Naive B cell (primary cell): ENCODE measurements at places on chromosomes 1 and 21.
A peak's percentile ranks its signal among the peaks of the same experiment; 100 is the strongest.

- peak; percentile 64 for DNase-seq
These were observed 498.1 kb downstream of the LMO4 start for GRCh38 chr1:87826681-87827251.

- DNase-seq = no peak
These were observed 91.7 kb downstream of the COL24A1 start for GRCh38 chr1:86064899-86065298.

- DNase-seq = no peak
These were observed 555 bp upstream of the RSPO1 start for GRCh38 chr1:37634992-37635902.

DNA sequence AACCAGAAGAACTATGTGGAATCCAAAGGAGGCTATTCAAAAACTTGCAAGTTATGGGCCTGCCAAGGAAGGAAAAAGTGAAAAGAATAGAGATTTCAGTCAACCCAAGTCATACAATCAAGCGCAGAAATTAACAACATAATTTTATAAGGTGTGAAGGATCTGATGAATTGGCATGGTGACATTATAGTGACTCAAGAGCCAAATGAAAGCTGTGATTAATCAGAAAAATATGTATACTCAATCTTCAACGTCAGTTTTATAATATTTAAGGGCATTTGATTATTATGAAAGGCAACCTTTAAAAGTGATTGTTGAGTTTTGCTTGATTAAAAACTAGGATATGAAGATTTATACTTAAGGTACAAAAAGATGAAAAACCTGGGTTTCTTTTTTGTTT lies 37.8 kb upstream of the THEM4 start:
- DNase-seq = no peak

GRCh38 chr1:52662645-52663313 lies 29.8 kb downstream of the SHISAL2A start:
- DNase-seq = no peak

DNA sequence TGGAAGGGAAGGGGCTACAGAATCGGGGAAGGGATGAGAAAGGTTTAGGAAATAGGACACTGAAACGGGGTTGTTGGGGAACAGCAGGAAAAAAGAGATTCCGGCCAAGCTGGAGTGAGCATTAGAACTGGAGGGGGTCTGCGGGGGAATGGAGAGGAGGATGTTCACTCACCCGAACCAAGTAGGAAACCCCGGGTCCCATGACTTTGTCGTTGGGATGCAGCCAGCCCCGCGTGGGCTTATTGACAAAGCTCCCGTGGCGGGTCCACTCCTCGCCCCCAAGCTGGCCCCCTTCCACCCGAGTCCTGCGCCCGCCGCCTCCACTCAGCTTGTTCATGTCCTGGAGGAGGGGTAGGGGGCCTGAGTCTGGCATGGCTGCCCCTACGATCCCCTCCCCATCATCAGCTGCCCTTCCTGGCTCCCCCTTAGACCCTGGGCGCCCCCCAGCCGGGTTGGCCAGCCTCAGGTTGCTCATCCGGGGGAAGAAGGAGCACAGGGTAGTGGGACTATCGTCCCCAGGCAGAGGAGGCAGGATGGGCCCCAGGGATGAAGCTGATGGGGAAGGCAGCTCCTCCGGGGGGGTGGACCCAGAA lies 591 bp downstream of the SHC1 start:
- DNase-seq = no peak

DNA sequence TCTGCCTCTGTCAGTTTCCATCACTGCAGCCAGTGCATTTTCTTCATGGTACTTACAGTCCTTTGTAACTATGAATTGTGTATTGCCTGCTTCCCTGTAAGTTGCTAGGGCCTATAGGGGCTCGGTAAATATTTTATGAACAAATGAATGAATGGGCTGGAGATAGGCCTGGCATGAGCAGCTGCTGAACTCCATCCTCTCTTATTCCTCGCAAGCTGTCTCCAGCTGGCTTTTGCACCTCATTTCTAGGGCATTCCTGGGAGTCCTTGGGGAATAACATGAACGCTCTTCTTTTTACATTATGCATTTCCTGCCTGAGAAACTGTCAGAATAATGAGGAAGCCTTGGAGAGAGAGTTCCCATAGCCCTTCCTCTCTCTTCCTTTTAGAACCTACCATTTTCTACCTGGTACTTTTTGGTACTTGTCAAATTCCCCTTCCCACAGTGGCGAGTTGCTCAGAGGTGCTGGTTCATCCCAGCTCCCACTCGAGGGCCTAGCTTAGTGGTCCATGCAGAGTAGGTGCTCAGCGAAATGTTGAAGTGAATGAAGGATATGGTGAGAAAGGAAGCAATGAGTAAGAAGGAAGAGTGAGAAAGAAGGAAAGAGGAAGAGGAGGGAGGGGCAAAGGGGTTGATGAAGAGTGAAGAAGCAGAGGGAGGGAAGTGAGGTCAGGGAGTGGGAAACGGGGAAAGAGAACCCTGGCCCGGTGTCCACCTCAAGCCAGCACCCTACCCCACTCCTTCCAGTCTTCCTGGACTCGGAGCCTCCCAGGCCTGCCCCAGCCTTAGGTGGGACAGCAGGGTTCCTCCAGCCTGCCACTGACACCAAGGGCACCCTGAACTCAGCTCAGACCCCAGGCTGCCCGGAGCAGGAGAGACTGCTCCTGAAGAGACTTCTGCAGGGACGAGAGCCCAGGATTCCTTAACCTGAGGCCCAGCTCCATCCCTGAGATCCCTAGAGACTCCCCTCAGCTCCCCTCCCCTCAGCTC lies 29.6 kb downstream of the KCNC4 start:
- DNase-seq = no peak

GRCh38 chr1:22117851-22118250 lies 25.0 kb downstream of the WNT4 start:
- DNase-seq = no peak

GRCh38 chr1:67228791-67229190 lies 62.5 kb downstream of the IL23R start:
- no peak for DNase-seq

GRCh38 chr1:37730376-37730775 lies 34.5 kb downstream of the EPHA10 start:
- DNase-seq = no peak

GRCh38 chr1:35888255-35888654 lies 5.2 kb downstream of the AGO1 start:
- no peak for DNase-seq

DNA sequence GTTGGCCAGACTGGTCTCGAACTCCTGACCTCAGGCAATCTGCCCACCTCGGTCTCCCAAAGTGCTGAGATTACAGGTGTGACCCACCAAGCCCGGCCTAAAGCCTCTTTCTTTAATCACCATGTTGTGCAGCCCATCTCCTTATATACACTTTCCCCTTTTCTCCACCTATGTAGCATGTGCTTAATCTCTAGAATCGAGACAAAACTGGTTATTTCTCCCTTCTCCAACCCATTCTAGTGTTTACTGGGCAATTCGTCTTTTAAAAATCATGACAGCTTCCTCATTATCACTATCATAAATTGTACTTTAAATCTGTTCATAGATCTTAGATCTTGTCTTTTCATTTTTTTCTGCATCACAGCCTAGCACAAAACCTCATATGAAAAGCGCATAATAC lies 285.7 kb downstream of the PDE4B start:
- no peak for DNase-seq

DNA sequence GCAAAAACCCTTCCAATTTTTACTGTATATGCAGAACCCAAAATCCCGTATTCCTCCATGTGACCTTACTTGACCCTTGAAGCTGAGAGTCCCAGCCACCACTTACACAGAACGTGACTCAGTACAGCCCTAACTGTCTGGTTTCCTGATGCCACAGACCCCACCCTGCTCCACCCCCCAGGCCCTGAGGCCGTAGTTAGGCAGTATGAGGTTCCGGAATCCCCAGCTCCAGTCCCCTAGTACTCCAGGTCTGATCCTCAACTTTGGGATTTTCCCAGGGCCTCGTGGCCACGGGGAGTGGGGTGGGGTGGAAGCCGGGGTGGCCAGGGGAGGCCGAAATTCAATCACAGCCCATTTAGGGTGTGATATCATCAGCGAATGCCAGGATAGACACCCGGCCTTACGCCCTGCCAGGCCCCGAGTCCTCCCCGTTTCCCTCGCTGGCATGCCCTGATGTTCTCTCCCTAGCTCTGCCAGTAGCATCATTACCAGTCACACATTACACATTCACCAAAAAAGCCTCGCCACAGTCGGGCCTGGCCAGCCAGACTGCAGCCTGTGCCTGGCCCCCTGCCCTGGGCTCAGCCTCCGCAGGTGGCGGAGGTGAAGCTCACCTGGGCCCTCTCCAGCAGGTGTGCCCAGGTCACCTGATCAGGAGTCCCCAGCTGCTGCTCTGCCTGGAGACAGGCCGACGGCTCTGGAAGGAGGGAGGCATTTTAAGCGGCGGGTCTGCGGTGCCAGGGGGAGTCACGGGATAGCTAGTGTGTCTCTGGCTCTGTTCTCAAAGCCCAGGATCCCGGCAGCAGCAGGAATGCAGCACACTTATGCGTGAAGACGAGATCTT lies 70.8 kb downstream of the SCCPDH start:
- DNase-seq = no peak

DNA sequence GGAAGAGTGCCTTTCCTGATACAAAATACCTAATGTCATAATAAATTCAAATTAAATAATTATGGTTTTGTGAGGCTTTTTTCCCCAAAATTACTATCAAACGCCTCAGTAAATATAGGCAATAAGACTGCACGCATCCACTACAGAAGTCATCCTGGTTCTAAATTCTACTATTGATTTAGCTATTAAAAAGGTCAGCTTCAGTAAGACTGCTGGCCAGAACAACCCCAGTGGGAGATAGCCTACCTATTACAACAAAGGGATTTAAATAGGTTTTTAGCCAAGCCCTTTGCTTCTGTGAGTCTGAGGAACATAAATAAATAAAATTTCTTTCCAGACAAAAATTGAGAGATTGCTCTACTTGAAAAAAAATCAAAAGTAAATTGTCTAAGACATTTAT lies 132.1 kb downstream of the PLPPR4 start:
- DNase-seq = no peak

GRCh38 chr1:150872572-150872971 lies 3.8 kb downstream of the ARNT start:
- no peak for DNase-seq

- peak; percentile 46 for DNase-seq
These were observed 810 bp downstream of the SLC19A1 start for GRCh38 chr21:45541221-45542039.

DNA sequence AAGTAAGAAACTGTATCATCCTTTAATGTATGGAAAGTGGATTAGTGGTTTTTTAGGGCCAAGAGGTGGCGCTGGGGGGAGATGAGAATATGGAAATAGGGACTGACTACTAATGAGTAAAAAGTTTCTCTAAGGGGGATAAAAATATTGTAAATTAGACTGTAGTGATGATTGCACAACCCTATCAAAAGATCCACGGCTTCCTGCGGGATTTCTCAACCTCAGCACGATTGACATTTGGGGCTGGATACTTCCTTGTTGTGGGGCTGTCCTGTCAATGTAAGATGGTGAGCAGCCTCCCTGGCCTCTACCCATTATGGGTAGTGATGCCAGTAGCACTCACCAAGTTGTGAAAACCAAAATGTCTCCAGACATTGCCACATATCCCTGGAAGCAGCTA lies 36.0 kb upstream of the PRDM2 start:
- DNase-seq = no peak

DNA sequence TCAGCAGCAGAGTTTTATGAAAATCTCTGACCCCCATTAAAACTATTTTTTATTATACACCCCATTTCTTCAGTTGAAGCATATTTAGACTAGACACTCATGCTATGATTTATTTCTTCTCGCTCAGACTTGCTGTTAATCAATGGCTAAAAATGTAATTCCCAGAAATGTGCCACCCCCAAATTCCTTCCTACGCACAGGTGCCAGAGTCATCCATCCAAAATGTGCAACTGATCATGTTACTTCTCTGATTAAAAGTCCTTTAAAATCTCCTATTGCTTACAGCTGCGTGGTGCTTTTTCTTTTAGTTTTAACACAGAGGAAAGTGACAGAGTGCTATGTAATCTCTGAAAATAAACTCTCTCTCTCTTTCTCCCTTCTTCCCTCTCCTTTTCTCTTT lies 954.4 kb downstream of the NCAM2 start:
- DNase-seq = no peak

- DNase-seq = no peak
These were observed 123.9 kb upstream of the PPP2R5A start for GRCh38 chr1:212161231-212161781.

DNA sequence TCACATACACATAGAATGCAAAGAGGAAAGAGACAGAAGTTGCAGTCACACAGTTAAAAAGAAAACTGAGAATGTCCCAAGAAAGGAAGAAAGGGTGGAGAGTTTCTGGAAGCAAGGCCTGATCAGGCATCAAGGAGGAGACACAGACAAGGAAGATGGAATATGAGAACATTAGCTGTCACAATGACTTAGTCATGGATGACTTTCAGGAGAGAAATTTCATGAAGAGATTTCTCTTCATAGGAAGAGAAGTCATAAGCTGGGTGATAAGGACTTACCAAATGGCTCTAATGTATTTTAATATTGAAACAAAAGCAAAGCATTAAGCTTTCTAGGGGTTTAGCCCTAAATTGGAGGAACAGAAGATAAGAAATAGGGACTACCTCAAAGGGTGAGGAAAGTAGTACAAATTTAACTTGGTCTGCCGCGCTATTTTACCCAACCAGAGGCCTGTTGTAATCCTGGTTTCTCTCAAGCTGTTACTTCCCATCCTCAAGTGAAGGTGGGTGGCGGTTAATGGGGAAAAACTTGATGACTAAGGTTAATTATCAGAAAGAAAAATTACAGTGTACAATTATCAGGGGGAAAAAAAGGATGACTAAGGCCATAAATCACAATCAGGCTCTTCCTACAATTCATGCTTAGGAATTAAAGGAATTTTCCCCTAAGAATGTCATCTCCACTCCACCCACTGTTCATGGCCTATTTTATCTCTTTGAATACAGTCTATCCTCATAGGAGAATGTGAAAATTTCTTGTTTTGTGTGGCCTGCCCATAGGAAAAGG lies 93.9 kb upstream of the ADGRL2 start:
- no peak for DNase-seq

GRCh38 chr1:9836632-9836960 lies 12.8 kb upstream of the CLSTN1 start:
- no peak for DNase-seq

GRCh38 chr1:21192284-21192683 lies 15.6 kb upstream of the EIF4G3 start:
- no peak for DNase-seq

GRCh38 chr1:246181241-246181640 lies 325.8 kb downstream of the SMYD3 start:
- no peak for DNase-seq

DNA sequence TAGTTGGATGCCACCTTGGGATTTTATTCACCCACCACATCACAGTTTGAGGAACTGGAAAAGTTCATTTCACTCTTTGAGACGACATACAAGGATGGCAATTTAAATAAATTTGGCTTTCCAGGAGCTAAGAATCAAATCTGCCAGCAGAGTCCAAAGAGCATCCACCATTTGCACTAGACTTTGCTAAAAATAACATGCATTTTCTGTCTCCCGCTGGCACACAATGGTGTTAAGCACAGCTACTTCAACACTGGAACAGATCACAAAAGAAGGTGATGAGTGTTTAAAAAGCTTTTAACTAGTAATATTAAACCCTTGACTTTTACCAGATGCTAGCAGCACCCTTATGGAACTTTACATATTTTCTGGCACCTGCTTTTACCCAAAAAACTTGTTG lies 44.6 kb downstream of the MAEL start:
- DNase-seq = no peak
